ENCODE measurements at places on chromosomes 16 and 17.

GRCh38 chr16:68267612-68268405 is 3.5 kb downstream of the SLC7A6 start:
- peak; percentile 48 for DNase-seq

- no peak for DNase-seq
Measured at GRCh38 chr17:42669977-42670788, 6.6 kb downstream of the PLEKHH3 start.

DNA sequence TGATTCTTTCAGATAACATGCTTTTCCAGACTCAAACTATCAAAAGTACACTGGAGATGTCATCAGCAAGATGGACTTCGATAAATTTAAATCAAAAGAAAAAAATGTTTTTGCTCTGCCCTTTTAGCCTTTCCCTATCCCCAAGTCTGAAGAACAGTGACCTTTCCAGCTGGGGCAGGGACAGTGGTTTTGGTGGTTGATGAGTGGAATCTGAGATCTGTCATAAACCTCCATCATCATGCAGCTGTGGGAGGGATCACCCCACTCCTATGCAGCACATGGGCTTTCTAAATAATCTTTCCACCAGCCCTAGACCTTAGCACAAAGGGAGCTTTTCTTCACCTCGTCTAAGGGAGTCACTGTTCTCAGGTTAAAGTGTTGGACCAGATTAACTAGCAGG is 869.5 kb upstream of the SOX9 start:
- DNase-seq, result no peak

GRCh38 chr17:58918072-58918471 is 162.4 kb downstream of the PPM1E start:
- DNase-seq, result no peak

- no peak for DNase-seq
Measured at GRCh38 chr17:49646391-49647255, 31.3 kb downstream of the SPOP start.

- DNase-seq, result no peak
Measured at GRCh38 chr16:84093120-84093878, 23.4 kb downstream of the MBTPS1 start.

GRCh38 chr17:76659928-76660655 is 16.5 kb upstream of the ST6GALNAC1 start:
- DNase-seq, result no peak

DNA sequence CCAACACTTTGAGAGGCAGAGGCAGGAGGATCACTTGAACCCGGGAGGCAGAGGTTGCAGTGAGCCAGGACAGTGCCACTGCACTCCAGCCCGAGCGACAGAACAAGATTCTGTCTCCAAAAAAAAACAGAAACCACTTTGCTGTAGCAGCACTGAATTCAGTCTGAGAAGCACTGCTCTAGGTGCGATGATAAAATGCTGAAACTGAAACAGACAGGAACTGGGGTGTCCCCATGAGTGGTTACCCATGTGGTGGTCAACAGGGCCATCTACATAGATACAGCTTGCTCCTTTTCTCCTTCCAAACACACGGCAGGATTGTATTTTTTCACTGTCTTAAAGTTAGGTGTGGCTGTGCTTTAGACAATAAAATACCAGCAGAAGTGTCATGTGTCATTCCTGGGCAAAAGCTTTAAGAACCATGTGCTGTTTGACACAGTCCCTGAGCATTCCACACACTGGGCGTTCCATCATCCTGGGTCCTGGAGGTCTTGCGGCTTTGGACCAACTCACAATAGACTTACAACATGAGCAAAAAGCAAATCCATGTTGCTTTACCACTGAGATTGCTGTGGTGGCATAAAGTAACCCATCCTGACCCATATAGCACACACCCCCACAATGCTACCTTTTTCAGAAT is 11.5 kb downstream of the GAS7 start:
- no peak for DNase-seq

DNA sequence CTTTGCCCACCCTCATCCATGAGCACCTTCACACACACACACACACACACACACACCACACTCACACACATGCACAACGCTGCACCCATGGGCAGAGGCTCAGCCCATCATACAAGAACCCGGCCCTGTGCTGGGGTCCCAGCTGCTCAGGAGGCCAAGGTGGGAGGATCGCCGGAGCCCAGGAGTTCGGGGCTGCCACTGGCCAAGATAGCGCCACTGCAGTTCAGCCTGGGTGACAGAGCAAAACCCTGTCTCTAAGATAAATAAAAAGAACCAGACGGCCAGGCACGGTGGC is 3.4 kb upstream of the FSCN2 start:
- no peak for DNase-seq

GRCh38 chr17:20191056-20191455 is 181.9 kb downstream of the SPECC1 start:
- DNase-seq, result no peak

- no peak for DNase-seq
Measured at GRCh38 chr16:70158261-70158939, 15.2 kb upstream of the CLEC18C start.
